ENCODE measurements at places on chromosomes 3 and 15. TPM values are rescaled to one million over a fixed set of nuclear protein-coding genes. Genes with fewer than 3 reads are reported as not detected.

GRCh38 chr3:119085070-119085439, 50.4 kb upstream of the IGSF11 start:
- no peak for DNase-seq

SLC30A4 gene
- 0.45 TPM for polyA plus RNA-seq

DNA sequence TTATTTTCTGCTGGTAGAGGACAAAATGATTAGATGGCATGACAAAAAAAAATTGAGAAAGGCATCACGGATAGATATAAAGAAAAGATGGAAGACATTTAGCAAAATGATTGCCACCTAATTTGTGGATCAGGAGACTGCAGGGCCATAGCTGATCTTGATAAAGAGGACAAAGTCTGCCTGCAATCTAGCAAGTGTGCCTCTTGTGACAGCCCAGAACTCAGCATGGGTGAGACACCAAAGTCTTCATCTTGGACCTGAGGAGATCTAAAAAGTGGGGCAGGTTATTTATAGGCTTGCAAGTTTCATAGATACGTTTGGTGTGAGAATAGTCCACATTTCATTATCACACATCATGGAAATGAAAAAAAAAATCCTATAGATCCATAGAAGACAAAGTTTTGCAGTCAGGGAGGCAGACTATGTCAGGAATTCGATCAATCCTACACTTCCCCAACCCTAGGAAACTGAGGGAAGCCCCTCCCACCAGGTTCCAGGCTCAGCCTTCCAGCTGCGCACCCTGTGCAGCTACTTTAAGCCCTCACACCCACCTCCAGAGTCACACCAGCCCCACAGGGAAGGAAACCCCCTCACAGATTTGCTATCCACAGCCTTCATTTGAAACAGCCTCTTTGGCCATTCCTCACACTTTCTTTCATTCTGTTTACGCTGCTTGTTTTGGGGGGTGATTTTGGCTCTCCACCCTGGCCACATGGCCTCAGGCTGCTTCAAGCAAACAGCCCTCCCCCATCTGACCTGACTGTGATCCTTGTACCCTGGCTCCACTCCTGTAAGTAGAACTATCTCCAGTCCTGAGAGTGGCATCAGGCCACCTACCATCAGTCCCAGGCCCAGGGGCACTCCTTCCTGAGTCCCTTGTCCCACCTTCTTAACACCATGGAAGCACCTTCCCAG, 28.1 kb upstream of the KLHL6 start:
- no peak for DNase-seq

GRCh38 chr3:50275141-50275995, 3.5 kb upstream of the LSMEM2 start:
- no peak for DNase-seq

SUSD5 gene
- polyA plus RNA-seq: 0.25 TPM

ACAA1 gene
- 56.3 TPM for polyA plus RNA-seq

- no peak for DNase-seq
Observed at GRCh38 chr3:185613016-185613415, 26.9 kb downstream of the SENP2 start.

NCBP2 gene
- polyA plus RNA-seq: 69.5 TPM

DNA sequence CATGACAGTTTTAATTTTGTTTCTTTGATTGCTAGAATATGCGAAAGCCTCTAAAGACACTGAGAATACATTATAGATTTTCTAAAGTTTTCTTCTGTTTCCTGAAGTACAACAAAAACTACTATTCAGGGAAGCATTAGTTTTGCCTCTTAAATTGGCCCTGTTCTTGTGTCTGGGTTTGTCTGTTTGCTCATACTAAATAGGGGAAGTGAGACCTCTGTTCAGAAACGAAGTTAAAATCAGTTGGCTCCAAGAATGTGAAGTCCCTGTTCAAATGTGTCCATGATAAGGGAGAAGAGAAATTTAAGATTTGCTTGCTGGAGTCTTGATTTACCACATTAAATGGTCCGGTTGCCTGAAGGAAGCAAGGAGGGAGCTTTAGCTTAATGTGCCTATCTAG, 327.3 kb upstream of the GBE1 start:
- no peak for DNase-seq

TNIK gene
- polyA plus RNA-seq: 21.7 TPM

- no peak for DNase-seq
Observed at GRCh38 chr3:52173101-52173500, 18.9 kb upstream of the POC1A start.

HHATL gene
- polyA plus RNA-seq: not detected

DNA sequence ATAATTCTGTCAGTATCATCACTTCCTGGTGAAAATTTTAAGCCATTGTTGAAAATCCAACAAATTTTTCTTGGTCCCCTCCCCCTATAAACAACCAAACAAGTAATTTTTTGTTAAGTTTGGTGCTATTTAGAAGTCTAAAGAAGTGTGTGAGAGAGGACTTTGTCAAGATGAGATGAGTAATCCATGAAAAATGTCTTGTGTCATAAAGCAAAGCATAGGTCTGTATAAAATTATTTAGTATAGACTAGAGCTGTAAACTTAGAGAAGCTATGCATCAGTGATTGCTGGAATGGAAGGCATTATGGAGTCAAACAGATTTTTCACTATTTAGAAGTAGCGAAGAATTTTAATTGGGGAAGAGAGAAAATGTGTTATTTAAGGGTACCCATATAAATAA, 31.4 kb downstream of the MAPK6 start:
- no peak for DNase-seq

GRCh38 chr3:46470831-46471230, 6.1 kb upstream of the LTF start:
- DNase-seq: no peak

DNA sequence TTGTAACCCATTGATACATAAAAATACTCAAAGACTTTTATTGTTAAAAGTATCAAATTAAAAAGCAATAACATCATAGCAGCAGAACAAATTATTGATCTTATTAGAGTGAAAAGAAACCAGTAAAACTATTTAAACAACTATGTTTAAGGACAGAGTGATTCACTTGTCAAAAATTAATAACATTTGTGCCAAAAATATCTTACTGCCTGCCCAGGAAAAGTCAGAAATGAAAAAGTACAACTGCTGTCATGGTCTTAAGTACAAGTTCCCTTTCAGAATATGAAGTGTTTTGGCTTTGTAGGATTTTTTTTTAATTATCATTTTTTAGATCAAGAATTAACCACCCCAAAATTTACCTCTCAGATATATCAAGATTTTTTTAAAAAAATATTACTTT, 3.4 kb downstream of the IFT57 start:
- DNase-seq: no peak

ROPN1 gene
- polyA plus RNA-seq: not detected

- DNase-seq: no peak
Observed at GRCh38 chr3:123093696-123094095, 26.9 kb downstream of the PDIA5 start.

DNA sequence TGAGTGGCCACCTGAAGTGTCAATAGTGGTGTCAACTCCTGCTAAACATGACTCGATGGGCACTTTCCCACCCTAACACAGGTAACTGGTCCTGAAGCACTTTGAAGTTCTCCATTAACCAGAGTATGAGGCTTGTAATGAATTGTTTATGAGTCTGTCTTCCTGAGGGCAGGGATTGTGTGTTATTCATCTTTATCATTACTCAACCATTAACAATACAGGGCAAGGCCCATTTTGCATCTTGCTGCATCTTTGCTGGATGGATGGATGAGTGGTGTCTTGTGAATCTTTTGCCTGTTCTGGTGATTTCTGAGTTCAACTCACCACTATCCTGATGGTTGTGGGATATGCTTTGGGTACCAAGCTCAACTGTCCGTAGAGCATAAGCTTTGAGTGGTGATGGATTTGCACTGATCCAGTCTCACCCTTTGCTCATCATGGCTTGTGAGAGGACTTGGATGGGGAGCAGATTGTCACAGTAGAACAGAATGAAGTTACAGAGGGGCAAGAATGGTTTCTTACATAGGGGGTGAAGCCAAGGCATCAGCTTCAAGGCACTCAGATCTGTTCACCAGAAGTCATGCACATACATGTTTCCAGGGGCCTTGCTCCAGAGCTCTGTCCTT, 22.3 kb upstream of the EPB42 start:
- DNase-seq: no peak

GPR176 gene
- polyA plus RNA-seq: not detected

GRCh38 chr3:104411757-104412156, 955.0 kb upstream of the ALCAM start:
- DNase-seq: no peak

GRCh38 chr3:50095352-50095998, 6.8 kb downstream of the RBM5 start:
- no peak for DNase-seq

DNA sequence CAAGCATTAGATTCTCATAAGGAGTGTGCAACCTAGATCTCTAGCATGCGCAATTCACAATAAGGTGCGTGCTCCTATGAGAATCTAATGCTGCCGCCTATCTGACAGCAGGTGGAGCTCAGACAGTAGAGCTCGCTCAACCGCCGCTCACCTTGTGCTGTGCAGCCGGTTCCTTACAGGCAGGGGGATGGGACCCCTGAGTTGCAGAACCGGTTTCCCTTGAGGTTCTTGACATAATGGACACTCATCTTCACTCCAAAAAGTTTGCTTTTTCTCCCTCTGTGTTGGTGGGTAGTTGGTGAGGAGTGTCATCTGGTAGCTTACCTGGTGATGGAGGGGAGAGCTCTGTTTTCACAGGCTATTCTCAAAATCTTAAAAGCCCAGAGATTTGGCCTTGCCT, 324.0 kb upstream of the TBL1XR1 start:
- no peak for DNase-seq

GRCh38 chr3:52092271-52092660, 35.9 kb upstream of the DUSP7 start:
- DNase-seq: no peak

NAALADL2 gene
- polyA plus RNA-seq: not detected

DNA sequence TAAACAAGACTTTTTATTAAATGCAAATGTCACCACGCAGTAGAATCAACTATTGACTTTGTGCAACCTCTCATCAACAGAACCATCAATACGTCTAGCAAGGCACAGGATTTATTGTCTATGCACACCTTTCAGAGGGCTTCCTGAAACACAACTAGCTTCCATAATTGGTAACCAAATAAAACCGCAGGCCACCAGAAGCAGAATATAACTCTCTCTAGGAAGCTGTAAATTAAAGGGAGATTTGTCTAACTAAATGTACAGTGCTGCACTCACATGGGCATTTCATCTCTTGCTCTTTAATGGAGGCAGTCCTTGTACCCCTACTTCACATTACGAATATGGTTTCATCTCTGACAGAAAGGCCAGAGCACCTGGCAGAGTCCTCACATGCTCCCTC, 93.0 kb downstream of the FHIT start:
- no peak for DNase-seq

- no peak for DNase-seq
Observed at GRCh38 chr3:114351123-114351821, 57.4 kb downstream of the TIGIT start.

All from CD4-positive, CD25-positive, alpha-beta regulatory T cell (primary cell).